ENCODE measurements at places on chromosomes 5 and 9. TPM values are rescaled to one million over a fixed set of nuclear protein-coding genes. Genes with fewer than 3 reads are reported as not detected.
A peak's percentile ranks its signal among the peaks of the same experiment; 100 is the strongest.

The FBLL1 gene
- total RNA-seq: 0.26 TPM

DNA sequence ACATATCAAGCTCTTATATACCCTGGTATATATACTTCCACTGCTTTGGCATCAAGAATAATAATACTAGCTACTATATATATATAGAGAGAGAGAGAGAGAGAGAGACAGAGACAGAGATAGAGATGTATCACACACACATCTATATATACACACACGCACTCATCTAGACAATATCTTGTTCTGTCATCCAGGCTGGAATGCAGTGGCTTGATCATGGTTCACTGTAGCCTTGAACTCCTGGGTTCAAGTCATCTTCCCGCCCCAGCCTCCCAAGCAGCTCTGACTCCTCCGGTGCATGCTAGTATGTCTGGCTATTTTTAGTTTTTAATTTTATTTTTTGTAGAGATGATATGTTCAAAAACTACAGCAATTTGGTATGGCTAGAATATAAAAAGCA lies 22.5 kb downstream of the ANKHD1 start:
- DNase-seq: no peak

DNA sequence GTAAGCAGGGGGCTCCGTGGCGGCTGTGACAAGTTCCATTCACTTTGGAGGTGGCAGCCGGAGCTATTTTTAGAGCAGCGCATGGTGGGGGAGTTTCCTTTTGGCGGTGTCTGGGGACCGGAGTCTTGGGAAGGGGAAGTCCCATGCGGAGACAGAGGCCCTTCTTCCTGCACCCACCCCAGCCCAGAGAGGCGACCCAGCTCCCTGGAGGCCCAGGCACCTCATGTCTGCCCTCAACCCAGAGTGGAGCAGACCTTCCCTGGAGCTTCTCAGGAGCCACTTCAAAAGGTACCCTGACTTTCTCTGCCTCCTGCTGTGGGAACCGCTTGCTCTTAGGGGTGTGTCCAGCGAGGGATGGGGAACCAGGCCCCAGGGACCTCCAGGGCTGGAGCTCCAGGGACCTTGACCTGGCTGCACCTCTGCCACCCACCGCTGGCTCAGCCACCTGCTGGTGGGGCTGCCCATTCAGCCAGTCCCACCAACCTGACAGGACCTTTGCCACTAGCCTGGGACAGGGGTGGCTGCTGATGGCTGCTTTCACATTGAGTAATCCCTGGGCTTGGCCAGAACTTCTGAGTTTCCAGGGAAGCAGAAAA lies 34.1 kb downstream of the NEK6 start:
- DNase-seq: no peak

The FGF1 gene
- total RNA-seq: 3.5 TPM

DNA sequence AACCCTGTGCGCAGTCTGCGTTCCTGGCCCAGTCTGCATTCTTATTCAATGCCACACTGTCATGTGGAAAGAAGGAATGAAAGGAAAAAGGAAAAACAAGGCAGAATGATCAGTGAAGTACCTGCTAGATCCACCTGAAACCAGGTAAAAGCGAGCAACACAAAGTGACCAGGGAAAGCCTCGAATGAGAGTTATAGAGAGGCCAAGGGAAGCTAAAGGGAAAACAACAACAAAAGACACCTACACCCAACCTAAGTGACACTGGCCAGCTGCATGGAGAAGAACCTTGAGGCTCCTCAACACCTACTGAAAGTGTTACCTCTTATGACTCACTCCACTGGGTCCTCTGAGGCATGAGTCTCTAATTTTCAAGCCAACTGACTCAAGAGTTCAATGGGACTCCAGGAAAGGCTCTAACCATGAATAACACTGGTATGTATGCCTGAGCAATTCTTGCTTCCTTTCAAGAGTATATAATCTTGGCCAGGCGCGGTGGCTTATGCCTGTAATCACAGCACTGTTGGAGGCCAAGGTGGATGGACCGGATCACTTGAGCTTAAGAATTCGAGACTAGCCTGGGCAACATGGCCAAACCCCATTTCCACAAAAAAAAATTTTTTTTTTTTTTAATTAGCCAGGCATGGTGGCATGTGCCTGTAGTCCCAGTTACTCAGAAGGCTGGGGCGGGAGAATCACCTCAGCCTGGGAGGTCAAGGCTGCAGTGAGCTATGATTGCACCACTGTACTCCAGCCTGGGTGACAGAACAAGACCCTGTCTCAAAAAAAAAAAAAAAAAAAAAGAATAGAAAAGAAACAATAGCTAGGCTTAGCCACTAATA lies 29.0 kb downstream of the MTMR12 start:
- no peak for DNase-seq

DNA sequence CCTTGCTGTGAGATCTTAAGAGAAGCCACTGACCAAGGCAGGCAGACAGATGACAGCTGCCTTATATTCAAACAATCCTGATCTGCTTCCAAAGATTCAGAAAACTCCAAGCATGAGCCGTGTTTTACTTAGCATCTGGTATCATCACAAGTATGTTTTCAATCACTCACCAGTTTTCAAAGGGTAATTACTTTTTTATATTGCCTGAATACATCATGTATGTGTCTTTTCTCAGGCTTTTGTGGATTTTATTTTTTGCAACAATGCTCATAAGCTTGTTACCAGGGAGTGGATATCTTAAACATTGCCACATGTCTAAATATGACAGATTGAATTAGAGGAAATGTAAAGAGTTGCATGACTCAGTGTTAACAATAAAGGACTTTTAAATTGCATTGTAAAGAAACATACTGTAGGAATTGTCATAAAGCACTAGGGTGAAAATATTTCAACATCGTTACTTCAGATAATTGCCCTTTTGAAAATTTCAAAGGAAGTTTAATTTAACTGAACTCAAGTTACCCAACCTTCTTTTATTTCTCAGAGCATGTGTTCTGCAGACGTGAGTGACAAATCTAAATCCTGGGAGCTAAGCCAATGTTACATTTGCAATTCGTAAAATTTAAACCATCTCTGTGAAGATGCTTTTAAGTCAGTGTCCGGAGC lies 326.1 kb downstream of the PLK2 start:
- DNase-seq: no peak

GRCh38 chr9:13575558-13575957 lies 296.1 kb upstream of the MPDZ start:
- no peak for DNase-seq

The ADAMTS13 gene
- total RNA-seq: 5.0 TPM

- DNase-seq: no peak
Measured at GRCh38 chr5:92401492-92401891, 1018.4 kb upstream of the ARRDC3 start.

- no peak for DNase-seq
Measured at GRCh38 chr5:174303437-174304045, 258.0 kb downstream of the NSG2 start.

GRCh38 chr9:131663288-131663687 lies 76.6 kb downstream of the RAPGEF1 start:
- DNase-seq: no peak

- no peak for DNase-seq
Measured at GRCh38 chr5:65290677-65291076, 191.0 kb downstream of the ADAMTS6 start.

GRCh38 chr5:32446630-32447029 lies 2.1 kb upstream of the ZFR start:
- DNase-seq: peak; percentile 65

- DNase-seq: no peak
Measured at GRCh38 chr9:73451003-73451402, 299.3 kb downstream of the ANXA1 start.

DNA sequence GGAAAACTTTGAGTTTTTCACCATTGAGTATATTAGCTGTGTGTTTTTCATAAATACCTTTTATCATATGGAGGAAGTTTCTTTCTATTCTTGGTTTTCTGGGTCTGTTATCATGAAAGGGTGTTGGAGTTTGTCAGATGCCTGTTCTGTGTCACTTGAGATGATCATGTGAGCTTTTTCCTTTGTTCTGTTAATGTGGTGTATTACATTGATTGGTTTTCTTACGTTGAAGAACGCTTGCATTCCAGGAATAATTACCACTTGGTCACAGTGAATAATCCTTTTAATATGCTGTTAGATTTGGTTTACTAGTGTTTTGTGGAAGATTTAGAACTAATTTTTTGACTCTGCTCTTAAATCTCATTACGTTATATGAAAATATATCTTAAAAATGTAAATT lies 7.8 kb downstream of the PLEKHG4B start:
- no peak for DNase-seq

DNA sequence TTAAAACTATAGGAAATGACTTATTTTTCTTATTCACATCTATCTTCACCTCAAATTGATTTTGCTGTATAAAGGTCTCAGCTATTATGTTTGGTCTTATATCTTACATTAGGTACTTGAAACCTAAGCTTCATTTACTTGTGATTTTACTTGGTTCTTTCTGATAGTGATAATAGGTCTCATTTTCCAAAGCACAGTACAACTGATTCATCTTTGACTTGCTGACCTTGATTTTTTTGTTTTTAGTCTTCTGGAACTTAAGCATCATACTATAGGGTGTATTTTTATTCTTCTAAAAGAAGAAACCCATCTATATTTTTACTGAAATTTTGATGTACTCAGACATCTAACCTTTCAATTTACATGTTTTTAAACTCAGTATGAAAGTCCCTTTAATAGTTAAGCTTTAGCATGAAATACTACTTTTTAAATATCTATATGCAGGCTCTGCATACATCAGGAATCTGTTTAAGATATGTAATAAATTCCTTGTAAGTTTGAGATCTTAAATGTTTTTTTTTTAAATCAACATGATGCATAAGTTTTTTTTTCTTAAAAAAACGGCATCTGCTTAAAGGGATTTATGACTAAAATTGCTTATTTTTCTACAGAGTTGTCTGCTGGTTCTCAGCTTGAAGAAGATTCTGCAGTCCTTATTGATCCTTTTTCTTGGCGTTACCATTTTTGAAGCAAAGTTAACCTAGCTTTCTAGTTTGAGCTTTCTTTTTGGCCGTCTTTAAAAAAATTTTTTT lies 13.3 kb downstream of the MATR3 start:
- DNase-seq: no peak

- DNase-seq: no peak
Measured at GRCh38 chr5:115571441-115571878, 26.9 kb upstream of the FEM1C start.

The SLC45A2 gene
- total RNA-seq: 0.28 TPM

- DNase-seq: no peak
Measured at GRCh38 chr5:34916518-34916917, 1.0 kb downstream of the BRIX1 start.

- DNase-seq: no peak
Measured at GRCh38 chr9:132892400-132892799, 13.7 kb downstream of the SPACA9 start.

The SLC34A1 gene
- total RNA-seq: not detected

GRCh38 chr5:106189121-106189809 lies 1481.5 kb downstream of the EFNA5 start:
- DNase-seq: no peak

DNA sequence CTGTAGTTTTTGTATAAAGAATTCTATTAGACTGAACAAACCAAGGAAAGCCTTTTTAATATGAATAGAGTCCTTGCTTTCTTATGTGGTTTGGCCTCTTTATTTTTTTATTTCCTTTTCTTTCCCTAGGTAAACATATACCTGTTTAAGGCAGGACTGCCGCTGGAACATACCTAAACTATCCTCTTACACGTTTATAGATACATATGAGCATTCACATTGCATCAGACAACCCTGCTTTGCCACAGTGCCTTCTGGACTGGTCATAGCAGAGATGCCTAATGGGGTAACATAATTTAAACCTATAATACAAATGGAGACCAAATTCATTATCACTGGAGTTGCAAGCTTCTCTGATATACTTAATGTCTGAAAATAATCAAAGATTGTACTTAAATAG lies 12.5 kb downstream of the GRAMD2B start:
- no peak for DNase-seq

The BTNL8 gene
- total RNA-seq: 39.2 TPM

- DNase-seq: no peak
Measured at GRCh38 chr5:17838469-17838868, 204.2 kb downstream of the TAF11L14 start.

DNA sequence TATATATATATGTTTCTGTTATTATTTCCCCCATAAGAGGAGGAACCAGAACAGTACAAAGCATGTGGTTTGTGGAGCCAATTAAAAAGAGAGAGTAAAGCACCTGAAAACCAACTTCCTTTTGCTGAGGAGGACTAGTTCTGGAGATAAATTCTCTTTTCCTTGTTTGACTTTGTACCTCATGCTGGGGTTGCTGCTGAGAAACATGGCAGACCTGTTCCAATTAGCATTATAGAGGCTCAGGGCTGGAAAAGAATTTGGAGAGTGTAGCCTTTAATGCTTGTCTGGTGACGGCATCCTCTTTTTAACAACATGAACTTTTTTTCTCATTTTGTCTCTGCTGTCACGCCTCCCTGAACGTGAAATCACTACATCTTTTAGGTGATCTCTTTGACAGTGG lies 32.8 kb upstream of the NMUR2 start:
- no peak for DNase-seq

DNA sequence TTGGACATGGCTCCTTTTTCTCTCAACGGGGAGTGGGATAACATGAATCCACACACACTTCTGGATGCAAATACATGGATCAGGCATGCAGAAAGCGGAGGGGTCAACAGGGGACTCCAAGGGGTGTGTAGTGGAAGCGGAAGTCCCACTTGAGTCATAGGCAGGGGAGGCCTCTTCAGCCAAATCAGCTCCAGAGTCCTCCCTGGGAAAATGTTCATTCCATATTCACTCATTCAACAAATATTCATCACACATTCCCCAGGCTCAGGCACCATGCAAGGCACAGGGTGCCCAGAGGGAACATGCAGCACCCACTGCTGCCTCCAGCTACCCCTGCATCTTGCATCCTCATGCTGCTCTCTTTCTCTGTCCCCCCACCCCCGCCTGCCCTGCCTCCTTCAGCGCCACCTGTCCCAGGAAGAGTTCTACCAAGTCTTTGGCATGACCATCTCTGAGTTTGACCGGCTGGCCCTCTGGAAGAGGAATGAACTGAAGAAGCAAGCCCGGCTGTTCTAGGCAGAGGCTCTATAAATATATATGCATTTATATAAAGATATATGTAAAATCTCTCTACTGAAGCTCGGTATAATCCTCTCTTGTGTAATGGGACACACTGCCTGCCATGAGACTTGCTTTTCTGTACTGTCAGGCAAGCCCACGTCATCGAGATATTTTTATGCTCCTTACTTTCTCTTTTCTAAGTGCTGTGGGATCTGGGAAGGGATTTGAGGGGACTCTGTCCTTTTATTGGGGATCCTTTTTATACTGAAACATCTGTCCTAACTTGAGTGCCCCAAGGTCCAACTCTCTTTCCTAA lies 13.6 kb upstream of the AFAP1L1 start:
- no peak for DNase-seq

DNA sequence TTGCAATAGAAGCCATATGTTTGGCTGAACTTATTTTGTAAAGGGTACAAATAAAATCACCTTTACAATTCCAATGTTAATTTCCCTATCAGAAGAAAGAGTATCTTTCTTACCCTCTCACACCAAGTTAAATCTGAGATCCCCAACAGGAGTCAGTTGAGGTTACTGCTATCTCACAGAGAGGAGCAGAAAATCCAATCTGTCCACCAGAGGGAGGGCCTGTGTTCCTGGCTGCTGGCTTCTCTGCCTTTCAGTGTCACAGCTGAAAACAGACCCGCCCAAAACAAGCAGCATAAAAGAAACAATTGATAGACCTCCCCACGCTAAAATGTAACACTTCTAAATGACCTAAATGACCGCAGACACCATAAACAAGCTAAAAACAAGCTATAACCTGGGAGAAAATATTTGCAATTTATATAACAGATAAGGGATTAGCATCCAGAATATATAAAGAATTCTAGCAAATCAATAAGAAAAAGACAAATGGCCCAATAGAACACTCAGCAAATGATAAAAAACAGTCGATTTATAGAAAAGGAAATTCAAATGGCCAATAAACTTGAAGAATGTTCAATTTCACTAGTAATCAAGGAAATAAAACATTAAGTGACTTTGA lies 24.5 kb upstream of the MVB12B start:
- DNase-seq: peak; percentile 84
